Adrenal gland (tissue), 19 donors: ENCODE measurements at places on chromosomes 13 and 19.

GRCh38 chr19:2254064-2254872 is 1.9 kb downstream of the JSRP1 start:
- no peaks in the 10 kb centered on the region for H3K4me1 ChIP-seq
- H3K36me3 ChIP-seq: no peaks in the 10 kb centered on the region
- no peak overlapping the region for H3K27ac ChIP-seq
- H3K4me3 ChIP-seq: no peak overlapping the region

DNA sequence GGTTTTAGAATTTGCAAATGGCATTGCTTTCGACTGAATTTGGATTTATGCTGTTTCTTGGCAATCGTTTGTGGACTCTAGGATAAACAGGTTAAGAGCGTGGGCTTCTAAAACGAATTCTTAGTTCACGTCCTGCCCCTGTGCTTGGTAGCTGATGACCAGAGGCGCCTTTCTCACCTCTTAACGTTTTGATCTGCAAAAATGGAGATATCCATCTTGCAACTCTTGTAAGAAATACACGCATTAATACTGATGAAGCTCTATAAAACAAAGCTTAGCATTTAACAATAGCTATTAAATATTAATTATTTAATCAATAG is 580 bp upstream of the KATNAL1 start:
- H3K4me1 ChIP-seq: peaks cover 24% of the 10 kb centered on the region
- no peak for DNase-seq
- peak overlapping the region; percentile 86 for H3K4me3 ChIP-seq

DNA sequence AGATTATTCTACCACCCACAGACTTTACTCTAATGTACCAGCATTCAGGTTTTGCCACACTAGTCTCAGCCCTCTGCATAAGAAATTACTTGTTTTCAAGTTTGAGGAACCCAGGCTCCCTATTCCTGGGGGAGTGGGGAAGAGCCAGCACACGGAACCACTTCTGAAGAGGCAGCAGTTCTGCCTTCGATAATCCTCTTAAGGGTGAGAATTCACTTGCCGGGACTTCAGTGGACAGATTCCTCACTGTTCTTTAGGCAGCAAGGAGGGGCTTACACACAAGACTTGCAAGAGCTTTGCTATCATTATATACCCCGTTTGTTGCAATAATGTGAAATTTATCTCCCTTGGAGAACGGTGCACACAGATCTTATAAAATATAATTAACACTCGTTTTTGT is 133.1 kb downstream of the ABCC4 start:
- no peaks in the 10 kb centered on the region for H3K27me3 ChIP-seq
- H3K36me3 ChIP-seq: no peaks in the 10 kb centered on the region
- H3K27ac ChIP-seq: no peak overlapping the region
- DNase-seq: no peak
- no peak overlapping the region for H3K4me3 ChIP-seq

DNA sequence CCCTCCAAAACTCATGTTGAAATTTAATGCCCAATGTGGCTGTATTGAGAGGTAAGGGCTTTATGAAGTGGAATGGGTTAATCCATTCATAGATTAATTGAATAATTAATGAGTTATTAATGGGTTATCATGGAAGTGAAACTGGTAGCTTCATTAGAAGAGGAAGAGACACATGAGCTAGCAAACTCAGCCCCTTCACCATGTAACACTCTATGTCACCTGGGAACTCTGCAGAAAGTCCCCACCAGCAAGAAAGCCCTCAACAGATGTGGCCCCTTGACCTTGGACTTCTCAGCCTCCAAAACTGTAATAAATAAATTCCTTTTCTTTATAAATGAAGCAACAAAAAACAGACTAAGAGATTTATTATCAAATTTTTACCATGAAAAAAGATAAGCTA is 223.5 kb downstream of the KLF12 start:
- H3K36me3 ChIP-seq: no peaks in the 10 kb centered on the region
- no peak overlapping the region for H3K4me3 ChIP-seq
- no peaks in the 10 kb centered on the region for H3K27me3 ChIP-seq

- H3K4me3 ChIP-seq: no peak overlapping the region
- DNase-seq: no peak
- H3K27me3 ChIP-seq: no peaks in the 10 kb centered on the region
- no peak overlapping the region for H3K27ac ChIP-seq
- H3K4me1 ChIP-seq: no peaks in the 10 kb centered on the region
These were observed 495.4 kb downstream of the LMO7 start for GRCh38 chr13:76131551-76131950.

DNA sequence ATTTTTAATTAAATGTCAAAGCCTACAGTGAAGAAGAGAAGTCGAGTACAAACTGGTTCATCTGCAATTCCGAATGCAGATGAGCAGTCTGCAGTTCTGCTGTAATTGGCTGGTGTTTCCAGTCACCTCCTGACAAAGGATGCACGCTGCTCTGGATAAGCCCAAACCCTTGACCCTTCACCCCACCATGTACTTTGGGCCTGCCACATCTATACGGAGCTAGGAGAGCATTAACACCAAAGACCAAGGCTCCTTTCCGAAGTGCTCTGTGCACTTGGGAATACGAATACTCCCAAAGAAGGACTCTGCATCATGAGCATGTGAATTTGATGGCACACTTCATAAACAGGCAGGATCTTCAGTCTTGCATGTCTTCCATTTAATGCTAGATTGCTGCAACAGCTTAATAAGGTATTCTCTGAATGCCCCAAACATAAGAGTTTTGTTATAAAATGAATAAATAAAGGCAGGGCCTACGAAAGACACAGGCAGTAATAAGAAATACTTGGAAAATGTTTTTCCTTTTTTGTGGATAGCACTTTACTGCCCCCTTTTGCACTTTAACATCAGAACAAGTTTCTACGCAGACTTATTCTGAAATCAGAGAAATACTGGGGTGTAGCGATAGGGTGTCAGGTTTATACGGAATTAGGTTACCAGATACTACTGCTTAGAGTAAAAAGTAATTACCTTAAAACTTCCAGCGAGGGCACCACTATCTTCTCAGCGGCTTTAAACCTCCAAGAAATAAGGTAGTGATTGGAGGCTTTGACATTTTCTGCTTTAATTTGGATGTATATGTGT is 15.0 kb downstream of the EFNB2 start:
- no peak for DNase-seq
- H3K27ac ChIP-seq: no peak overlapping the region
- no peak overlapping the region for H3K4me3 ChIP-seq
- H3K4me1 ChIP-seq: no peaks in the 10 kb centered on the region

DNA sequence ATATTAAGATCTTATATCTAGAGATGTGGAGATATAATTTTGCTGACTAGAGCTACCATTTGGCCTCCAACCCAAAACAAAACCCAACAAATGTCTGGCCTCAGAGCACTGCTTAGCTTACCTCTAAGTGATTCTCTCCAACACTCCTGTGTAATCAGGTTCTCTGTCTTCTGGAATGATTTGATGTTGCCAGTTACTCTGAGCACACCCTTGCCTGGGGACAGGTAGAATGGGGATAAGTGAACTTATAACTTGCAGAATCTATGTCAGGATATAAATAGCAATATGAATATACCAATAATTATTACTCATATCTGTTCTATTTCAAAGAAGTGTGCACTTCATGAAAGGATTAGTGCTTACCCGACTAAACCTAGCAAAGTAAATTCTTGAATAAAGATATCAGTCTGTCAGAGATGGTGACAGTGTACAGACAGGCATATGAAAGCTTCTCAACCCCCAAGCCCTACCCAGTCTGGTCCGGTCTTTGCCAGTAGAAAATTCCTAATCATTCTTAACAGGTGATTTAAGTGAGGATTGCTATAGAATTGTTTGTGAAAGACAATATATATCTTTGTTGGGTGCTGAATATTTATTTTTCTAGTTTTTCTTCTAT is 33.0 kb downstream of the ZAR1L start:
- no peaks in the 10 kb centered on the region for H3K4me1 ChIP-seq
- no peaks in the 10 kb centered on the region for H3K36me3 ChIP-seq
- H3K27ac ChIP-seq: no peak overlapping the region
- no peak for DNase-seq
- H3K4me3 ChIP-seq: no peak overlapping the region
- no peaks in the 10 kb centered on the region for H3K27me3 ChIP-seq

- H3K4me3 ChIP-seq: no peak overlapping the region
- DNase-seq: no peak
- H3K27me3 ChIP-seq: no peaks in the 10 kb centered on the region
- no peaks in the 10 kb centered on the region for H3K4me1 ChIP-seq
These were observed 133.4 kb upstream of the FNDC3A start for GRCh38 chr13:48842316-48842715.

GRCh38 chr19:58181902-58182576 is 822 bp upstream of the ZNF274 start:
- no peaks in the 10 kb centered on the region for H3K36me3 ChIP-seq
- H3K27ac ChIP-seq: peak overlapping the region; percentile 91
- peak; percentile 65 for DNase-seq
- H3K4me1 ChIP-seq: no peaks in the 10 kb centered on the region
- H3K27me3 ChIP-seq: no peaks in the 10 kb centered on the region
- H3K4me3 ChIP-seq: peak overlapping the region; percentile 86

DNA sequence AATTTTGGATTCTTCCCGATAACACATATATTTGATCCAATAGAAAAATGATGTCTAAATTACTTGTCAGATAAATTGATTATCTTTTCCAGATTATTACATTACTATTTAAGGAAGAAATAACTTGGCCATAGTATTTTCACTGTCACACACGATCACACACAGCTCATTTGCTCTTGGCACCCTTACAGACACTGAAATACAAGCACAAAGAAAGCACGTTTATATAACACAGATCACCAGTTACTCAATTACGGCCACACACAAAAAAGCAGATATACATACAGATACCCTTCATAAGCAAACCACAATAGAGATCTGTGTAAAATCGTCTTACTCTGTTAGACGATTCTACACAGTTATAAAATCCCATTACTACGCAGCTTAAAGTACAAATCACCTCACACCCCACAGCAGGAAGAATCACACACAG is 716 bp upstream of the ZNF420 start:
- no peaks in the 10 kb centered on the region for H3K27me3 ChIP-seq
- peak overlapping the region; percentile 88 for H3K27ac ChIP-seq
- no peak for DNase-seq
- H3K4me1 ChIP-seq: peaks cover 15% of the 10 kb centered on the region
- peak overlapping the region; percentile 78 for H3K4me3 ChIP-seq
- no peaks in the 10 kb centered on the region for H3K36me3 ChIP-seq

DNA sequence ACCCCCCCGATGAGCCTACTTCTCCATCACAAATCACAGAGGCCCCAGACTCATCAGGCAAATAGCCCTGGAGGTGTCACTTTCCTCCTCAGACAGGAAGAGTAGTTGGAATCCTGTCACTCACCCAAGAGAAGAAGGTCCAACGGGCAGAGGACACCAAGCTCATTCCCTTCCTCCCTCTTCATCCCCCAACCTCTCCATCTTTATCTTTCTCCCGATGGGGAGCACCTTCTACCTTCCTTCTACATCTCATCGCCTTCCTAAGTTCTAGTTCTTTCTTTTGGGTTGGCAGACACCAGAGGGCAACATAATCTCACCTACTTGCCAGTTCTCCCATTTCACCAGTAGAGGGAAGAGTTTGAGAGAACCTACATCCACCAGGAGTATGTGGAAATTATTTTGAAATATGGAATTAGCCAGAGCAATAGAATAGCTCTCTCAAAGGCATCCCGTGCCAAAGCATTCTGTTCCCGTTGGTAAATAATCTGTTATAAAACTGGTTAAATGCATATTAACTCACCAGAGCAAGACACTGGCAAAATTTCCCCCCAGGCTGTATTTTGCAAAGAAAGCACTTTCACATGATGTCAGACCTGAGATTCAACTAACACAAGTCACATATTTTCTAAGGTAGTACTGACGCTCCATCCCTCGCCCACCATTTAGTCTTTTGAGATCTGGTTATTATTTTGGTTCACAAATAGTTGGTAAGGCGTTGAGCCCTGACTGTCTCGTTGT is 55.0 kb downstream of the ZIC5 start:
- H3K4me1 ChIP-seq: no peaks in the 10 kb centered on the region
- no peaks in the 10 kb centered on the region for H3K36me3 ChIP-seq
- H3K4me3 ChIP-seq: no peak overlapping the region

GRCh38 chr19:47215581-47215980 is 15.4 kb downstream of the BBC3 start:
- peaks cover 3% of the 10 kb centered on the region for H3K4me1 ChIP-seq
- H3K27me3 ChIP-seq: no peaks in the 10 kb centered on the region
- no peak for DNase-seq
- H3K27ac ChIP-seq: no peak overlapping the region

DNA sequence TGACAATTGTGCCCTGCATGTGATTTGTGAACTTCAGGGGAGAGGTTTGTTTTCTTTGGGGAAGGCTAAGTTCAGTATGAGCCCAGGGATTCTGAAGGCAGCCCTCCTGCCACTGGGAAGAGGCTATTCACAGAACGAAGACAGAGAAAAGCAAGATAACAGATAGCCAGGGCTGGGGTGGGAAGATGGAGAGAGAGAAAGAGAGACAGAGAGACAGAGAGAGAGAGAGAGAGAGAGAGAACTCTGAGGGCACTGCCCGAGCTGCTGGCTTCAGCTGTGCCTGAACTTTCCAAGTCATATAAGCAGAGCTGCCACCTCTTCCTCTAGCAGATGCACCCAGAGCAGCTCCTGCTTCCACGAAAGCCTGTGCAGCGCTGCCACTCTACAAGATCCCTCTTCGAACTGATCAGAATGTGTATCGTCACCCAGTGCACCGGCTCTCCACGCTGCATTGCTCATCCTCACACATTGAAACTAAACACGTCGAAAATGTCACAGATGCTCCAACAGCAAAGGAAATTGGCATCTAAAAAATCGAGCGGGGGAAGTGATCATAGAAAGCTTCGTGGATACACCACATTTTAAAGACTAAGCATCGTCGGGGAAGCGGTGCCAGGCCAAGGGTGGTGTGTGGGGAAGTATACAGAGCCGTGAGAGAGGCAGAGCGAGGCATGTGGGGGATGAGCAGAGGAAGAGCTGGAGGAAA is 81.8 kb upstream of the SIAH3 start:
- H3K27me3 ChIP-seq: no peaks in the 10 kb centered on the region
- H3K4me3 ChIP-seq: no peak overlapping the region
- no peak overlapping the region for H3K27ac ChIP-seq
- no peak for DNase-seq

GRCh38 chr13:99367663-99368448 is 60.7 kb upstream of the GPR183 start:
- H3K27me3 ChIP-seq: no peaks in the 10 kb centered on the region
- H3K36me3 ChIP-seq: no peaks in the 10 kb centered on the region
- DNase-seq: no peak
- H3K27ac ChIP-seq: no peak overlapping the region
- no peak overlapping the region for H3K4me3 ChIP-seq

DNA sequence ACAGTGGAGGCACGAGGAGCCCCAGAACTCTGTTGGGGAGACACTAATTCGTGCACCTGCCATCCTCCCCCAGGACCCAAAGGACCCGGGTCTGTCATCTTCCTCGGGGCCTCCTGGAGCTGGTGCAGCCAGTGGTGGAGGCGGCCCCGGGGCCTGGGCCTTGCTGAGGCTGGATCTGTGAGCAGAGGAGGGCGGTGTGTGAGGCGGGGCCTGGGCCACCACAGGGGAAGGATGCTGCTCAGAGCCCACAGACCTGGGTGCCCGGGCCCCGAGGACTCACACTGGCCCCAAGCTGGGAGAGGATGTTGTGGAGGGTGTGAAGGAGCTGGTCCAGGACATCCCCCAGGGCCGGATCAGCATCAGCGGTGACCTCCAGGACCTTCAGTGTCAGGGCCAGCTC is 8.3 kb downstream of the IFNL3 start:
- no peak overlapping the region for H3K27ac ChIP-seq
- H3K27me3 ChIP-seq: peaks cover 4% of the 10 kb centered on the region
- no peak overlapping the region for H3K4me3 ChIP-seq
- no peaks in the 10 kb centered on the region for H3K4me1 ChIP-seq

GRCh38 chr19:35757231-35757748 is 461 bp upstream of the HSPB6 start:
- H3K27ac ChIP-seq: peak overlapping the region; percentile 96
- no peak overlapping the region for H3K4me3 ChIP-seq
- H3K36me3 ChIP-seq: no peaks in the 10 kb centered on the region
- H3K27me3 ChIP-seq: no peaks in the 10 kb centered on the region
- peaks cover 35% of the 10 kb centered on the region for H3K4me1 ChIP-seq
